ENCODE measurements at places on chromosomes 1 and 21. TPM values are rescaled to one million over a fixed set of nuclear protein-coding genes. Genes with fewer than 3 reads are reported as not detected.

- DNase-seq, result no peak
Observed at GRCh38 chr1:151809290-151809984, 4.2 kb upstream of the LINGO4 start.

DNA sequence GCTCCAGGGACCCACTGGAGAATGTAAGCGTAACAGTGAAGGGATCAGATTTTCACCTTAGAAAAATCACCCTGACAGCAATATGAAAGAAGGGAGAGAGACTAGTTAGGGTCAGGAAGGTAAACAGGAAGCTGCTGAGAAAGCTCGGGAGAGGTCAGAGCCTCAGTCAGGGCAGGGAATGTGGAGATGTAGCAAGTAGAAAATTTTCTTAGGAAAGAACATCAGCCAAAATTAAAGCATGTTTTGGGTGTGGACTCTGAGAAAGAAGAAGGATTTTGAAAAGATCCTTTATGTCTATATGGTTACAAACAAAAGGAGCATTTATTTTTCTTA, 16.7 kb upstream of the ERICH3 start:
- no peak for DNase-seq

MXRA8 gene
- 2.7 TPM for total RNA-seq

ANKRD35 gene
- 0.28 TPM for total RNA-seq

GNAT2 gene
- 0.14 TPM for total RNA-seq

DNA sequence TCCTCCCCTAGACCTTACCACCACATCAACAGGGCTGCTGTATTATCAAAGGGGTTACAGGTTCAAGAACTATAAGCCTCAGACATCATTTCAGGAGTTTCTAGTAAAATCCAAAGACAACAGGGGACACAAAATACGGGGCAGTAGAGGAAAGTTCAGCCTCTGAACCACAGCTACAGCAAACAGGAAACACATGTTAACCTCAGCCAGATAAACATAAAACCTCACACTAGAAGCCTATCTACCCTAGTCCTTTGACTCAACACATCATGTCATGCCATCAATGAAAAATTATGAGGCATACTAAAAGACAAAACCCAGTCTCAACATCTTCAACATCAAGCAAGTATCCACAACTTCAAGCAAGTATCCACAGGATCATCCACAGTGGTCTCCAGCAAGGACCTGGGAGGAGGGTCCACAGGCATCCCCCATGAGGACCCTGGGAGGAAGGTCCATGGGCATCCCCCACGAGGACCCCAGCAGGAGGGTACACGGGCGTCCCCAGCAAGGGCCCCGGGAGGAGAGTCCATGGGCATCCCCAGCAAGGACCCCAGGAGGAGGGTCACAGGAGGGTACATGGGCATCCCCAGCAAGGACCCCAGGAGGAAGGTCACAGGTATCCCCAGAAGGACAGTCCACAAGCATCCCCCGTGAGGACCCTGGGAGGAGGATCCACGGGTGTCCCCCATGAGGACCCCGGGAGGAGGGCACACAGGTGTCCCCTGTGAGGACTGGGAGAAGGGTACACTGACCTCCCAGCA, 440.0 kb downstream of the MATN1 start:
- no peak for DNase-seq

ERG gene
- total RNA-seq, result 3.9 TPM

DNA sequence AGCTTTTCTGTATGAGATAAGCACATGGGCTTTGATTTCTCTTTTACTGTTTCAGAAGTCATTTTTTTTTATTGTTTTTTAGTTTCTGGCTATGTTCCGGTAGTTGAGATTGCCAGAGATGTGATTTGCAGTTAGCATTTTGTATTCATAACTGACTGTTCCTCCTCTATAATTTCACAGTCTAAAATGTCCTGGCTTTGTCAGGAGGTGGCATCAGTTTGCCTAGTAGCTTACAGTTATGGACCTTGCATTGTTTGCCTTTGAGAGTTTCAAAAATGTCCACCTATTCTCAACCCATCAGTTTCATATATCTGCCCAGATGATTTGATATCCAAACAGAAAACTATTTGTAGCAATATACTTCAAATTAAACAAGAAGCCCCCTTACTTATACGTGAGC, 39.5 kb upstream of the ST6GALNAC3 start:
- DNase-seq, result no peak

- no peak for DNase-seq
Observed at GRCh38 chr1:174976436-174977108, 23.2 kb upstream of the CACYBP start.

GBP6 gene
- total RNA-seq, result 0.61 TPM

DNA sequence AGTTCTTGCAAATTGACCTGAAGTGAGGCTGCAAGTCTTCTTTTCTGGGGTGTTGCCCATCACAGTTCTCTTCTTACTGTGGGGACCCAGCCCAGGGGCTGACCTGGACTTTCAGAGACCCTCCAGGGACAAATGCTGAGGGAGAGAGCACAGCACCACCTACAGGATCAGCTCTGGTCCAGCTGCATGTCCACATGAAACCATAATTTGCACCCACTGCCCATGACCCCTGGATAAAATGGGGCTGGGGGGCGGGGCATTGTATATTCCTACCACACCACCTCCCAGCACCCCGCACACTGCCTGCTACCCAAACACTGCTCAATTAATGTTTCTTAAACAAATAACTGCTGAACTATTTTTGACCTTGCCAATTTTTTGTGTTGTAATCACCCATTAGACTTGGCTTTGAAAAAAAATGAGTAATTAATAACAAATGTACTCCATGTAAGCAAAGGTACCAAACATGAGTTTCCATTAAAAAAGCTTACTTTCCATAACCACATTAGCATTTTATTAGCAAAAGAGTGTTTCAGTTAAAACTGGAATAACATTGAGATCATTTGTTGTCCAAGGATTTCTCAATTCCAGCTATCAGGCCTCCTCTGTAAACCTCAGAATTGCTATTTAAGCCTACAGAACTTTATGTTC, 168.0 kb upstream of the RAB4A start:
- no peak for DNase-seq

- DNase-seq, result no peak
Observed at GRCh38 chr1:61120998-61121397, 38.6 kb downstream of the NFIA start.

GRCh38 chr1:53348486-53349368, 20.9 kb upstream of the LRP8 start:
- DNase-seq, result no peak
